ENCODE measurements at places on chromosomes 7 and 10.

DNA sequence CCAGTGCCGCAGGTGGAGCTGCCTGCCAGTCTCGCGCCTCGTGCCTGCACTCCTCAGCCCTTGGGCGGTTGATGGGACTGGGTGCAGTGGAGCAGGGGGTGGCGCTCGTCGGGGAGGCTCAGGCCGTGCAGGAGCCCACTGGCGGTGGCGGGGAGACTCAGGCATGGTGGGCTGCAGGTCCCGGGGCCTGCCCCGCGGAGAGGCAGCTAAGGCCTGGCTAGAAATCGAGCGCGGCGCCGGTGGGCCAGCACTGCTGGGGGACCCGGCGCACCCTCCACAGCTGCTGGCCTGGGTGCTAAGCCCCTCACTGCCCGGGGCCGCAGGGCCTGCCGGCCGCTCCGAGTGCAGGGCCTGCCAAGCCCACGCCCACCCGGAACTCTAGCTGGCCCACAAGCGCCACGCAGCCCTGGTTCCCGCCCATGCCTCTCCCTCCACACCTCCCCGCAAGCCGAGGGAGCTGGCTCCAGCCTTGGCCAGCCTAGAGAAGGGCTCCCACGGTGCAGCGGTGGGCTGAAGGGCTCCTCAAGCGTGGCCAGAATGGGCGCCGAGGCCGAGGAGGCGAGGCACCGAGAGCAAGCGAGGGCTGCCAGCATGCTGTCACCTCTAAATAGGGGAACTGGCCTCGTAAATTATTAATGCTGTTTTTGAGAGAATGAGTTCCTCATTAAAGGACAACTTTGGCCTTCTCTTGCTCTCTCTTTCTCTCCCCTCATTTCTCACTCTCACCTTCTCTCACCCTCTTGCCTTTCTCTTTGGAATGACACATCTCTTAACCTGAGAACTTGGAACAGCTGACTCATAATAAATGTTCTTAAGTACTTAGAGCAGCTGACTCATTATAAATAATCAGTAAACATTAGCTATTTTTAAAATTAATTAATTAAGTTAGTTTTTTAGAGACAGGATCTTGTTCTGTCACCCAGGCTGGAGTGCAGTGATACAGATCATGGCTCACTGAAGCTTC lies 4.9 kb downstream of the ACADSB start:
- DNase-seq, result no peak

GRCh38 chr7:37352974-37353948 lies 95.4 kb downstream of the ELMO1 start:
- DNase-seq, result peak; percentile 83

DNA sequence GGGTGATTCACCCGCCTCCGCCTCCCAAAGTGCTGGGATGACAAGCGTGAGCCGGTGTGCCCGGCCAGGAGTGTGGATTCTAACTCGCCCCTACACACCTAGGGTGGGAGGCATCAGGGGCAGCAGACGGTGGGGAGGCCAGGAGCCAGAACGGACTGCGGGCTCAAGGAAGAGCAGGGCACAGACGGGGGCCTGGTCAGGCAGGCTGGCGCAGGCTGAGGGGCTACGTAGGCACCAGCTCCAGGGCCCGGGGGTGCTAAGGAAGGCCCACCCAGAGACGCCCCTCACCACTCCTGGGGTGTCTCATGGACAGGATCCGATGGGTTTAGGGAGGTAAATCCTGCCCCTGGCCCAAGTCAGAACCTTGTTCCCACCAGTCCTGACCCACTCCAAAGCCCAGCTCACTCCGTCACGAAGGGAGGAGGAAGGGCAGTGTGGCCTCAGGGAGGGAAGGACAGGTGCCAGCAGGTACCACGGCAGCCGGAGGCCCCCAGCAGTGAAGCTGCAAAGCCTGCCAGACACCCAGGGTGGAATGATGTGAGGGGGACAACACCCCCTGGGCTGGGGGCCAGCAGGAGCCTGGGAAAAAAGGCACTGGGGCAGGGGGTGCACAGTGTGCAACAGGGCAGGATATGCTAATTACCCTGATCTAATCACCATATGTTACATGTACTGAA lies 251.4 kb downstream of the MAD1L1 start:
- no peak for DNase-seq

- no peak for DNase-seq
These were observed 10.7 kb upstream of the VIPR2 start for GRCh38 chr7:159155410-159155809.

- peak; percentile 65 for DNase-seq
These were observed 47.1 kb downstream of the NT5C2 start for GRCh38 chr10:103145860-103146466.

DNA sequence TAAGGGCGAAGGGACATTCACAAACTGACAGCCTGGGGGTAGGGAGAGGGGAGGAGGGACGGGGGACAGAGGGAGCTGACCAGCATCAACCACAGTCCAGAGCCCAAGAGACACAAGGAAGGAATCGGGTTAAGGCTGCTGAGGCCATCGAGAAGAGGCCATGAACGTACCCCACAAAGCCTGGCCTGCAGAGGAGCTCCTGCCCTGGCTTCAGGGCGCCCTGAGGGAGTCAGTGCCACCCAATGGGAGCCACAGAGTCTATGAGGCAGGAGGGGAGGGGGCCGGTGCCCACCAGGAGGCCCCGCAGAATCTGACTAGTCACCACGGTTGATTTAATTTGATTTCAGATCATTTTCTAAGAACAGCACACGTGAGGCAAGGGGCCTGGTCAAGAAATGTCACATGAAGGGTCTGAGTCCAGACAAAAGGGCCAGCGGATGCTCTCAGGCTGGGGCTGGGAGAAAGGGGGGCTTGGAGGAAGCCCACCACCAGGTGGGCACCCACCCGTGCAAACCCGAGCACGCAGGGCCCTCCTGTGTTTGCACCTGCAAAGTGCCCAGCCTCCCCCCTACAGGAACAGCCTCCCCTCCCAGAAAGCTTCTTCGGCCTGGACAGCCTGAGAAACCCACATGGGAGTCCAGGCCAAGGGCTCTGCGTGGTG lies 40.4 kb downstream of the CAMK2B start:
- no peak for DNase-seq

DNA sequence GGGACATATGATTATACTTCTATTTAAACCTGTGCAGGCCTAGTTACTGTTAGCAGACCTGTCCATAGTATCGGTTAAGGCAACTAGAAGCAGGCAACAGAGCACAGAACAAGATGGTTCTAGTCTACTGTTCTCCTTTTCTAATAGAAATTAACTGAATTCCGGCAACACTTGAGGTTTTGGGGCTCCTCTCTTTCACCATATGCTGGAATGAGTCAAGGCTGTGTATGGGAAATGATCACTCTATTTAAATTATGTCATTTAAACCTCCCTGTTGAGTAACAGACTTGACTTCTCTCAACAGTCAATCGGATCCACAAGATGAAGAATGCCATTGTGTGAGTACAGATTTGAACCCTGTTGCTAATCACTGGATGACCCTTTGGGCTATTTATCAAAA lies 6.2 kb upstream of the OTUD1 start:
- no peak for DNase-seq

GRCh38 chr10:56351909-56352630 lies 9.0 kb downstream of the ZWINT start:
- DNase-seq, result no peak

- DNase-seq, result no peak
These were observed 354.5 kb downstream of the FGFR2 start for GRCh38 chr10:121243609-121244241.

DNA sequence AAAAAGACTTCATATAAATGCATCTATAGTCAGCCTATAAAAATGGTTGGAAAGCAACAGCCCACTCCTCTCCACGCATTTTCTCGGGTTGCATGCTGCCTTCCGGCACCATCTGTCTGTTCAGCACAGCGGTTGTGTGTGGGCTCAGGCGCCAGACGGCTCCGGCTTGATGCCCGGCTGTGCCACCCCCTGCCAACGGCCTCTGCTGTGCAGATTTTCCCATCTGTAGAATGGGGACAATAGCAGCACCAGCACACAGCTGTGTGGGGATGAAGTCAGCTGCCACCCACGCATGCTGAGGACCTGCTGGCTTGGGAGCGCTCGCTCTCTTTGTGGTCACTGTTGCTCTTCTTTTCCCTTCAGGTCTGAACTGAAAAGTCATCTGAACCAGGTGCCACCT lies 19.5 kb downstream of the PRKAG2 start:
- no peak for DNase-seq

DNA sequence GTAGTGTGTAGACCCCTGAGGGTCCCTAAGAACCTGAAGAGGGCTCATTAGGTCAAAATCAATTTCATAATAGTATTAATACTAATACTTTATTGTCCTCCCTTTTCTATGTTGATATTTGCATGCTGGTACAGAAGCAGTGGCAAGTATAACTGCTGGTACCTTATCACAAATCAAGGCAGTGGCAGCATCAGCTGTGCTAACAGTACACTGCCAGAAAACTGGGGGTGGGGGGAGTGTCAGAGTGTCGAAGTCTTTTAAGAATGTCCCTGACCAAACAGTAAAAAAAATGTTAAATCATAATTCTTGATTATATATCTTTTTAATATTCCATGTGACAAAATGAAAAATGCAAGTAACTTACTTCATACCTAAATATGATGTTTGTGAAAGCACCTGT lies 716.9 kb downstream of the MAGI2 start:
- DNase-seq, result no peak

- DNase-seq, result peak; percentile 95
These were observed 153.3 kb downstream of the LRRTM3 start for GRCh38 chr10:67079126-67079525.

DNA sequence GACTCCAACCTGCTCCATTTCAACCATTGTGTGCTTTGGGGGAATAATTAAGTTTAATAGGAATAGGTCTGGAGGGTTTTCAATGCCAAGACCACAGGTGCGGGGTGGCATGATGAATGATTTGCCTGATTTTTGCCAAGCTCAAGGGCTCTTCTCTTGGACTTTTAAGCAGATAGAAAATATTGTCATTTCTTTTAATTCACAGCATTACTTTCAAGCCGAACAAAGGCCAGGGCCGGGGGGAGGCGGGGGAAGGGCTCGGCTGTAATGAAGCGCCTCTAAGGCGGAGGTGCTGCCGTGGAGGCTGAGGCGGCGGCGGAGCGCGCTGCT lies 6.5 kb downstream of the PTF1A start:
- no peak for DNase-seq

GRCh38 chr7:143892527-143893300 lies 9.3 kb downstream of the TCAF1 start:
- peak; percentile 85 for DNase-seq

- peak; percentile 62 for DNase-seq
These were observed 30.1 kb downstream of the PDZD8 start for GRCh38 chr10:117345143-117345542.

DNA sequence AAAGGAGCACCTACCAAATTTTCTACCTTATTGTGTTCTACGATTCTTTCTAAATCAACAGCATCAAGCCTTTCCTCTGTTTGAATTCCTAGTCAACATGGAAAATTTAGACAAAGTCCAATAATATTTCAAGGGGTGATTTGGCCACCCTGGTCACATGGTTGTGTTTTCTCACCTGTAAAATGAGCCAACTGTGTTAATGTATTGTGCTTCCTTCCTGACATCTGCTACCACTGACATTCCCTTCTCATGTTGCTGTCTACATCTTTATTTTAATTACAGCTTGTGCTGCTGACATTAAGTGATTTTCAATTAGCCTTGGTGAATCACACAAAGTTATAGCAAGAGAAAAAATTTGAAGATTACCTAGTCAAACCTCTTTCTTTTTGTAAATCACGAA lies 83.0 kb upstream of the NPSR1 start:
- DNase-seq, result no peak

GRCh38 chr10:114638821-114639625 lies 19.1 kb downstream of the ABLIM1 start:
- DNase-seq, result peak; percentile 55

- DNase-seq, result no peak
These were observed 17.6 kb downstream of the LGI1 start for GRCh38 chr10:93775356-93775755.

DNA sequence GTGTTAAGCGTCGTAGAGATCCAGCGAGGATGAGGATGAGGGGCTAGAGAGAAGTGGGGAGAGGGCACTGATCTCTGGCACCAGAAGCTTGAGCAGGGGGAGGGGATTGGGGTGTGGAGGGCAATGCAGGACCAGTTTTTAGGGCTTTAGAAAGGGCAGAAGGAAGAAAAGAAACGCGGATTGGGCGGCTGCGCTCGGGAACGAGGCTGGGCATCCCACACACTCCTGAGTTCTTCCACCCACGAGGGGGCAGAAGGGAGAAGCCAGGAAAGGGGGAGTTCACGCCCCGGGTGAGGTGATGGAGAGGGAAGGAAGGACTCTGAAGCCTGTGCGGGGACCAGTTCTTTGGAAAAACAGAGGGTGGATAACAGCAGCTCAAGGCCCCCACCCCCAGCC lies 6.1 kb upstream of the VGF start:
- DNase-seq, result no peak

- DNase-seq, result no peak
These were observed 30.1 kb upstream of the PTPRN2 start for GRCh38 chr7:158617737-158618128.

DNA sequence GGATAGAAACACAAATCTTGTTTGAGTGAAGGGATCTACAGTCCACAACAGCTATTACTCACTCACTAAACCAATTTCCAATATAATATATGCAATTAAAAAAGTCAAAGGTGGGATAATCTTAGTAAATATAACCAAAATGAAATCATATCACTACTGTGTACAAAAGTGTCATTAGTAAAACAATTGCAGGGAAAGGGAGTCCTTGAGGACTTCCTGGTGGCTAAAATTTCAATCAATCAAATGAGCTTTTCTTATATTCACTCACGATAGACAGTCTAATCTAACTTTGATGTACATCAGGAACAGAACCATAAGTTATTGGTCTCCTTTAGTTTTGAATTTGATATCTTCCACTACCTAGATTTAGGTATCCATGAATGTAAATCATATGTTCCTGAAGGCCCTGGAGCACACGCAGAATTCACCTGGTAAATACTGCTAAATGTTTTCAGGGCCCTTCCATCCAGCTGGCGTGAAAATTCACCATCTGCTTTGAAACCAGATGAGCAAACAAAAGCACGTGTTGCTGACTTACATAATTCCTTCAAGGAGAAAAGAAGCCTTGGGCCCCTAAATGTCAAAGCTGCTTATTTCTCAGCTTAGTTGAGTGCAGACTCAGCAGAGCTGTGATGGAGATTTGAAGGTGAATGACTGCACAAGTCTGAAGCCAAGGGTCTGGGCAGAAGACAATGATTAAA lies 159.3 kb upstream of the TMEM196 start:
- DNase-seq, result no peak

GRCh38 chr7:45435846-45436245 lies 138.3 kb upstream of the ADCY1 start:
- no peak for DNase-seq
